ENCODE measurements at places on chromosomes 1 and 21.

- DNase-seq, result peak; percentile 45
Measured at GRCh38 chr1:112722601-112723510, 7.7 kb upstream of the PPM1J start.

DNA sequence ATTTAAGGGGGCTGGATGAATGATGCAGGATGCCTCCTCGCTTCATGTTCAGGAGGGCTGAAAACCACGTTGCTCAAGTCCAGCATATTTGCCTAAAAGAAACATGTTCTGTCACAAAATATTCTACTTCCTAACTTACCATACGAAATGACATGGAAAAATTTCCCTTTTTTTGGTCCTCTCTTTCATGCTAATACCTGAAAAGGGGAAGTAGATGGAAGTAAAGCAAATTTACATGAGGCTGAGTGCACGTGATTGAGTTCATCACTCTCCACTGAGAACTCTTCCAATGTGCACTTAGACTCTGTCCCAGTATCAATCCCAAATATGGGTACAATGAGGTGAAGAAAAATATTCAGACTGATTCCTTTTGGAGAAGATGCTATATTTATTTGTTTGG lies 23.0 kb downstream of the XCL2 start:
- DNase-seq, result no peak

GRCh38 chr21:44010429-44010828 lies 1.7 kb upstream of the TRAPPC10 start:
- no peak for DNase-seq

- no peak for DNase-seq
Measured at GRCh38 chr1:15180945-15181523, 27.5 kb downstream of the TMEM51 start.

DNA sequence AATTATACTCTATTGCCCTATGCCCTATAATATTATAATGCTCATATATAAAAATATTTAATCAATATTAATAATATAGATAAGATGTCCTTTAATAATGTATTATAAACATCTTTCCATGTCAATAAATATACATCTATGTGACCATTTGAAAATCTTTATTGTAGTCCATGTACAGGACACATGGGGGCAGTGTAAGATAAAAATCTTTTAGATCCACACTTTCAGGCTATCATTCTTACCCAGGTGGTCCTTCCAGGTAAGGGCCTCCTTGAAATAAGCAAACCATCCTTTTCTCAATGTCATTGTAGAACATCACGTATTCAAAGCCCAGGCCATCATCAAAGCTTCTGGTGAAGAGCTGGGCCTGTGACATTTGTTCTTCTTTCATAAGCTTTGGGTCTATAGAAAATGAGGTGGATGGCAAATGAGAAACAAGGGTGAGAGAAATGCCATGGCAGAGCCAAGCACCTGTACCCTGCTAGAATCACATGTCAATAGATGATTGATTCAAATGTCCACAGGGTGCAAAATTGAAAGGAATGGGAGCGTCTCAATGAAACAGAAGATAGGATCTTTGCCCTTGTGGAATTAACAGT lies 20.2 kb downstream of the THEM4 start:
- DNase-seq, result no peak

GRCh38 chr1:115364046-115364779 lies 26.2 kb upstream of the NGF start:
- DNase-seq, result peak; percentile 96

- no peak for DNase-seq
Measured at GRCh38 chr1:92575123-92575522, 88.4 kb upstream of the GFI1 start.

DNA sequence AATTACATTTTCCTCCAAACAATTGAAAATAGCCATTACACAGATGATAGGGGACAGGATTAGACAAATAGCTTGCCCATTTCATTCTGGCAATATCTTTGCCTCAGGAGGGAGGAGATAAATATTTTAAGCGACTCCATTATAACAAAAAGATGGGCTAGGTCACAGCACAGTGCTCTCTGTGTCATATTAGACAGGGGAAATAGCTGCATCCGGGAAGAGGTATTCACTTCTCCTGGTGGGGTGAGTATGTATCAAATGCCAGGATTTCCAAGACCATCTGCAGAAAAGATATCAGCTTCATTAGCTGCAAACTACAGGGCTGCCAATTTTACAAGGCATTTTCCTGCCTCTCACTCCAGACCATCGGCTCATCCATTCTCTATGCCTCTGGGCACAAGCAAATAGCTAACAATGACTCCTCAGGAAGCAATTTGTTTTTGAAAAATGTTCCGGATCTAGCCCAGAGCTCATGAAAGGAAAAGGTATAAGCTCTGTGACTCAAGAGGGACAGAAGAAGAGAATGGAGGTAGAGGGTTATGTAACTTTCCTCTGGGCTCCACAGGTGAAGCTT lies 41.9 kb upstream of the ANGPTL7 start:
- no peak for DNase-seq

GRCh38 chr1:166282391-166283137 lies 115.8 kb upstream of the FAM78B start:
- no peak for DNase-seq

GRCh38 chr1:3423245-3423829 lies 31.1 kb upstream of the ARHGEF16 start:
- no peak for DNase-seq

- DNase-seq, result no peak
Measured at GRCh38 chr1:53594391-53595180, 135.4 kb downstream of the DMRTB1 start.

- DNase-seq, result peak; percentile 65
Measured at GRCh38 chr1:11176081-11176706, 13.0 kb upstream of the ANGPTL7 start.

GRCh38 chr1:52057255-52057654 lies 1.2 kb downstream of the BTF3L4 start:
- DNase-seq, result peak; percentile 9

GRCh38 chr1:4177425-4178150 lies 277.5 kb upstream of the C1orf174 start:
- DNase-seq, result no peak

GRCh38 chr1:245067257-245067656 lies 87.5 kb upstream of the KIF26B start:
- peak; percentile 29 for DNase-seq

DNA sequence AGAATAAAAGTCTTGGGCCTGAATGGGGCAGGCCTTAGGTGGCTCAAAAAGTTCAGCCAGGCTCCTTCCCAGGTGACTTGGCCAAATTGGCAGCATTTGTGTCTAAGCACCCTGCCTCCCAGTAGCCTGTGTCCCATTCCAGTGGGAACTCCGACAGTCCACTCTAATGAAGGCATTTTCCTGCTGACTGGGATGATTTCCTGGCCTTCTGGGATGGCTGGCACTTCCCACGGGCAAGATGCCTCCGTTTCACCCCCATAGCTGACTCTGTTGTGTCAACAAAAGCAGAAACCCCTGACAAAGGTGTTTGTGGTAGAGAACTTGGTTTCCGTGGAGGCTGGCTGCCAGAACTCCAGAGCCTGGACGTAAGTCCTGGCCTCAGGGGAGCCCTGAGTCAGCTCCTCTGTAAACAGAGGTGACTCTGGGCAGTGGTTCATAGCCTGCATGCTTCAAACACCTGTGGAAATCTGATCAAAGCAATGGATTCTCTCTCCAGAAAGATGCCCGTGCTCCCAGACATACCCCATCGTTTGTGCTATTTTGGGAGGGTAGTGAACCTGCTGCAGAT lies 36.6 kb downstream of the WNT3A start:
- no peak for DNase-seq

- peak; percentile 49 for DNase-seq
Measured at GRCh38 chr1:6727535-6727934, 25.9 kb upstream of the DNAJC11 start.

- peak; percentile 17 for DNase-seq
Measured at GRCh38 chr1:220928725-220929300, 49.6 kb downstream of the HLX start.

GRCh38 chr1:30049748-30050296 lies 673.6 kb downstream of the MATN1 start:
- DNase-seq, result no peak

DNA sequence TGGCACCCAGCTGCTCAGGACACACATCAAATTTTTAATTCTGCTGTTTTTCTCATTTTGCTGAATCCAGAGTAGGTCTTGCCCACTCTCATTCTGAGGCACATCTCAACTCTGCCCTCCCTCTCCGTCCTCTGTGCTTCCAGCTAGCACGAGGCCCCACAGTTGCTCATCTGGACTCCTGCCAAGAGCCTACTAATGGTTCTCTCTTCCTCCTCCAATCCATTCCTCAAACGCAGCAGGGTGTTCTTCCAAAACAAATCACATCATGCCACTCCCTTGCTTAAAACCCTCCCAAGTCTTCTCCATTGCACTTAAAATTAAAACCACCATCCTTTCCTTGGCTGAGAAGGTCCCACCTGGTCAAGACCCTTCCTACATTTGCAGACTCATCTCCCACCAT lies 49.8 kb upstream of the SCAF4 start:
- peak; percentile 61 for DNase-seq

All from fibroblast of upper back skin (primary cell).